Right ventricle myocardium superior (tissue), 1 donor: ENCODE measurements at places on chromosomes 11 and 22.
A peak's percentile ranks its signal among the peaks of the same experiment; 100 is the strongest.

GRCh38 chr11:86553265-86553664 lies 119.2 kb downstream of the ME3 start:
- DNase-seq: no peak

- DNase-seq: no peak
Measured at GRCh38 chr11:14934641-14935351, 37.4 kb downstream of the CALCA start.

- peak; percentile 86 for DNase-seq
Measured at GRCh38 chr22:50252082-50253045, 1.3 kb upstream of the HDAC10 start.

DNA sequence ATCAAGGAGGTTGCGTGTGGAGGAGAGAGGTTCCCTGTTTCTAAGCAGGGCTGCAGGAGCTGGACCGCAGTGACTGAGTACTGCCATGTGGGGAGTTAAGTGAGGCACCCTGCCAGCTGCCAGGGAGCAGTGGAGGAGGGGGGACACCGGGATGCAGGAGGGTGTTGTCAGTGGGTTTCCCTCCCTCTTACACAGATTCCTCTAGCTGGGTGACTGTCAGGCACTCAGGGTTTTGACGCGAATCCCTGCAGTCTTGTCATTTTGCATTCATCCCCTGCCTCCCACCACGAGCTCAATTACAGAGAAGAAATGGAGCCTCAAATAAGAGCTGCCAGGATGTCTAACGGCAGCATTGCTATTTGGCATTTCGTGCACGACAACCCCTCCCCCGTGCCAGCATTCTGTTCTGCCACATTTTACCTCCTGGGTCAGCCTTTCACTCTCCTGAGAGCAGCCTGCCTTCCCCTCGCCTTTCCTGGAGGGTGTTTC lies 119.8 kb upstream of the SORL1-AS1 start:
- DNase-seq: no peak

- no peak for DNase-seq
Measured at GRCh38 chr11:77252555-77253270, 48.8 kb downstream of the GDPD4 start.

DNA sequence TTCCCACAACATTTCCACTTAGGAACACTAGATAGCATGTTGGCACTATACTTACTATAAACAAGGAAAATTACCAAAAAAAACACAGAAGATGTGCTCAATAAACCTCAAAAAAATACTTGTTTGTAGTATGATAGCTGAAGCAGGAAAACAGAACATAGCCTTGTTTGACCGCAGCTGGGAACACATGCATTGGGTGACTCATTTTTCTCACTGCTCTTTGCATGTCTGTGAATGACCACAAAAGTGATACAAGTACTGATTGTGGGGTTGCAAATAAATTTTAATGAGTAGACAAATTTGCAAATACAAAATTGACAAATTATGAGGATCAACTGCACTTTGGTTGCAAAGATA lies 22.8 kb upstream of the GUCY1A2 start:
- no peak for DNase-seq

- no peak for DNase-seq
Measured at GRCh38 chr11:71425409-71425808, 22.8 kb downstream of the DHCR7 start.

- DNase-seq: no peak
Measured at GRCh38 chr11:10314199-10315072, 9.6 kb downstream of the ADM start.

DNA sequence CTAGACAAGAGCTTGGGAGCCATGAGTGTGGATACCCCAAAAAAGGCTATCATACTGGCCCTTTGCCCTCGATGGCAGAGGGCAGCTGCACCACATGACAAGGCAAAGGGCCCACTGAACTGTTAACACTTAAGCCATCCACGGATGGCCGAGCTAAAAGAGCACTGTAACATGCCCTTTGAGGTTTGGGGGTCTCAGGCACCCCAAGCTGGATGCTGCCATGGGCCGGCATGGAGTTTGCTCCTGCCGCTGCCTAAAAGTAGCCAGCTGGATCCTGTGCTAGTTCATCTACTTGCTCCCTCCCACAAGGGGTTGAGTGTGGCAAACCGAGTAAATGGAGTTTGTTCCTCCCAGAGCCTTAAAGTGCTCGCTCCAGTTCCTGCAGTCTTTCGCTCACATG lies 383.2 kb upstream of the LRRC4C start:
- no peak for DNase-seq

- no peak for DNase-seq
Measured at GRCh38 chr11:128928400-128928799, 14.3 kb downstream of the TP53AIP1 start.

- DNase-seq: no peak
Measured at GRCh38 chr11:1828542-1828941, 6.2 kb upstream of the SYT8 start.

DNA sequence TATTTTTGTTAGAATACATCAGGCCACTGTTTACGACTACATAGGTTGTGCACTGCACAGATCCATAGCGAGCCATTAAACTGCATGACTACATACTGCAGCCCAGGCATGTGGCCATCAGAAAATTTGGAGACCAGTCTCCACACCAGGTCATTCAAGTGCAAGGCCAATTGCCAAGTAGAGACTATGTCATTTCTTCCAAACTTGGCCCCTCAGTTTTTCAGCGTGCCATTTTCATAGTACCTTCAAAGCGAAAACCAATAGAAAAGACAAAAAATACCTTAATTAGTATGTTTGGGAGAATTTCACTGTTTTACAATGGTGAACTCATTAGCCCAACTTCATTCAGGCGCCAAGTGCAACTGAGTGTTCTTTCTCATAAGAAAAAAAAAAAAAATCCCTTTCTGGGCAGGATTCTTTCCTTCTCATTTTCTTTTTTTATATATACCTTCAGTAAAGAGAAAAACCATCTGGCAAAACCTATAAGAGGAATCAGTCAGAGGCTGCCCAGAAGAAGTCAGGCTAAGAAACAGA lies 30.4 kb downstream of the PAMR1 start:
- DNase-seq: no peak

GRCh38 chr11:10038521-10039302 lies 255.3 kb downstream of the SBF2 start:
- no peak for DNase-seq

GRCh38 chr11:100972046-100972445 lies 157.6 kb downstream of the PGR start:
- DNase-seq: no peak

DNA sequence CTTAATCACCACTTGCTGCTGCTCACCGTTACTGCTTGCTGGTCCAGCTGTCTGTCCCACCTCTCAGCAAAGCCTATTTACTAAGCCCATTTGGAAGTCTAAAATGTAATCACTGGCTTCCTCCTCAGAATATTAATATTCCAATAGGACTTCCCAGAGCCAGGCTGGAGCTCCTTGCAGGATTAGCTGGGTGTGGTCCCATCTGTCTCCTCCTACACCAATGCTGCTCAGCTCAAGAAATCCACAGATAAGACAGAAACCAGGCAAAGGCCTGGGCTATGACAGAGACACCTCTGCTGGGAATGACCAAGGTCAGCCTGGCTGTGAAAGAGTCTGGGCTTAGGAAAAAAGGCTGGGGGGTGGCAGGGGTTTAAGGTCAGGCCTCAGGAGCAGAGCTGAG lies 317.8 kb downstream of the BUD13 start:
- DNase-seq: no peak

DNA sequence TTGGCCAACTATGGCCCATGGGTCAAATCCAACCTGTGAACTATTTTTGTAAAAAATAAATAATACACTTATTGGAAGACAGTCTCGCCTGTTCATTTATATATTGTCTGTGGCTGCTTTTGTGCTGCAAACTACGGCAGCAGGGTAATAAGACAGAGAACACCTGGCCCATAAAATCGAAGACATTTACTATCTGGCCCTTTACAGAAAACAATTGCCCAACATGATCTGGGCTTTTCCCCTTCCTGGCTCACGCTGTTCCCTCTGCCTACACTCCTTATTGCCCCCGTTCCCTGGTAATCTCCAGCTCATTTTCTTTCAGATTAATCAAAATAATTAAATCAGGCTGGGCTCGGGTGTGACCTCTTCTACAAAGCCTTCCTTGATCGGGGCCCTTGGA lies 5.6 kb downstream of the PLAAT2 start:
- DNase-seq: no peak

GRCh38 chr11:13850231-13851005 lies 112.1 kb upstream of the SPON1 start:
- DNase-seq: no peak

DNA sequence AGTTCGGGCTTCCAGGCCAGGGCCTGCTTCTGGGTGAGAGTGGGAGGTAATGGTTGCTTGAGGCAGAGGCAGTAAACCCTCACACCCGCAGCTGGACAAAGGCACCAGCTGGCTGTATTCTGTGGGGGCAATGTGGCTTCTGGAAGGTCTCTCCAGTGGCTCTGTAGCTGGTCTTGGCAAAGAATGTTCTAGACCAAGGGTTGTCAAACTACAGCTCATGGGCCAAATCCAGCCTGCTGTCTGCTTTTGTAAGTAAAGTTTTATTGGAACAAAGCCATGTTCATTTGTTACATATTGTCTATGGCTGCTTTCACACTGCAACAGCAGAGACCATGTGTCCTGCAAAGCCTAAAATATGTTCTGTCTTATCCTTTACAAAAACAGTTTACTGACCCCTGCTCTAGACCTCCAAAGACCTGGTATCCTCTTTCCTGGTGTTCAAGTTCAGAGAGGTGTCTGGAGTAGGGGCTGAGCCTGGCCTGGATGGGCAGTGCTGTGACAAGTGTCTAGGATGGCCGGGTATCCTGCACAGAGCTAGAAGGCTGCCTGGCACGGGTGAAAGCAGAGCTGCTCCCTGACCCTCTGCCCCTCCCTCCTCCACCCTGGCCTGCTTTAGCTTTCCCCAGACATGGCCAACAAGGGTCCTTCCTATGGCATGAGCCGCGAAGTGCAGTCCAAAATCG lies 3.4 kb downstream of the TAGLN start:
- DNase-seq: no peak

- DNase-seq: no peak
Measured at GRCh38 chr11:57777969-57778317, 16.3 kb downstream of the CTNND1 start.

GRCh38 chr11:614623-615503 lies 887 bp downstream of the IRF7 start:
- no peak for DNase-seq

GRCh38 chr22:43241138-43241597 lies 54.2 kb upstream of the TTLL12 start:
- no peak for DNase-seq

GRCh38 chr11:62104816-62105653 lies 18.8 kb upstream of the INCENP start:
- peak; percentile 43 for DNase-seq

- DNase-seq: peak; percentile 55
Measured at GRCh38 chr11:47389577-47390421, 11.5 kb upstream of the SPI1 start.

DNA sequence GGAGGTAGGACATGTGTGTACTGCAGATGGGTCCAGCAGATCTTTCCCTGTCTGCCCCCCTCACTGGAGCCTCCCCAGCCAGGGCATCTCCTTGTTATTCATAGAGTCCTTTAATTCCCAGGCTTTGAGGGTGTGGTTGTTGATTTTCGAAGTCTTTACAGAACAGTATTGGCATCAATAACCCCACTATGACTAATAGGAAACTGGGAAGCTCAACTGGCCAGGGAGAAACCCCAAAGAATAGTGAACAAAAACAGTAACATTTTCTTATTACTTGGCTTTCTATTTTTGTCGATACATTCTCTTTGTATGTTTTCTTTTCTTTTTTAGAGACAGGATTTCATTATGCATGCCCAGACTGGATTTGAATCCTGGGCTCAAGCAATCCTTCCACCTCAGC lies 57.9 kb downstream of the NF2 start:
- DNase-seq: no peak

DNA sequence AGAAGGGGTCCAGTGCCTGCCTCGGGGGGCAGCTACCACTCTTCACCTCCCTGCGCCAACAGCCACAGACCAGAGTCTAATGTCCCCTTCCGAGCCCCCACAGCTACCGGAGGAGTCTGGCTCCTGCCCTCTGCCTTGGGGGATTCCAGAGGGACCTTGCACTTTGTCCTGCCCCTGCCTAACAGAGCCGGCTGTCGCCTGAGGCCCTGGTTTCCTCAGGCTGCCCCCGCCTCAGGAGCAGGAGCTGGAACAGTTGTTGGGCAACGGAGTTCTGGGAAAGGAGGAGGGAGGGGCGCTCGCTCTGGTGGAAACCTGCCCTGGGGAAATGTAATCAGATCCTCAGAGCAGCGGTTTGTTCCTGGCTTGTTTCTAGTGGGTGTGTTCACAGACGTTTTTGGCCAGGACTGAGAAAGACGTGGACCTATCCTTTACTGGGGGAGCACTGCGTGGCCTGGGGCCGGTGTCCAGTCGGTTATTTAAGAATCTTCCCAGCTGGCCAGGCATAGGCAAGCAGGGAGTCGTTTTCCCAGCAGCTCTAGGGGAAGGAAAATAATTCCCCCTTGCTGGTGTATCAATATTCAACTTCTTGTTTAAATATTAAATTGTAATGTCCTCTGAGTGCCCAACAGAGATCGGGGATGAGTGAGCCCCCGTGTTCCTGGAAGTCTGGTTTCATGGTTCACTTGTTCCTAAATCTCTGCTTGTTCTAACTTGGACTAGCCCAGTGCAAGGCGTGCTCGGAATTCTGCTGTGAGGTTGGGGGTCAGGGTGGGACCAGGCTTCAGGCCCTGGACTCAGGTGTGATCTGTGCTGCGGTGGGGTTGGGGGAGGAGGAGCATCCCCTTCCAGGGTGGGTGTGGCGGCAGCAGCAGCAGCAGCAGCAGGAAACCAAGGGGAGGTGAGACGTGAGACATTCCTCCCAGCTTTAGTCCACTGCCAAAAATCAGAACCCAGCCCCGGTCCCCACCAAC lies 32.1 kb downstream of the A4GALT start:
- peak; percentile 92 for DNase-seq

DNA sequence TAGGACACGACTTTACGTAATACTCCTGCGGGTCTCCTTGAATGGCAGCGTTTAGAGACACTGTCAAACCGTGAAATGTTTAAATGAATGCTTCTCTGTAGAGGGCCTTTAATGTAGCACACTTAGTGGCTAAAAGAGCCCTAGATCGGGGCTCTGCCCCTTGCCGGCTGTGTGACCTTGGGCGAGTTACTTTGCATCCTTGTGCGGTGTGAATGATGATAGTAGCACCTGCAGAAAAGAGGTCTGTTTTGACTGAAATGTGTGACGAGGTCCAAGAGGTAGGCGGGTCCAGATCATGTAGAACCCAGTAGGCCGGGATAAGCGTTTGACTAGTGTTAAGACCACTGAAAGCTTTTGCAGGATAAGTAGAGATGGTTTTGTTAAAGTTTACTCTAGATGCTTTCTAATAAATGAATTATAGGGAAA lies 866 bp downstream of the MED17 start:
- no peak for DNase-seq

GRCh38 chr22:32204856-32205722 lies at the start of gene RFPL2:
Gene RFPL2 (minus strand): TSS chr22:32205073. CDS start chr22:32202451, 2,622 bp downstream.
- no peak for DNase-seq

GRCh38 chr11:35486934-35487333 lies 38.5 kb downstream of the PAMR1 start:
- DNase-seq: no peak

GRCh38 chr22:49260681-49261580 lies 566.7 kb downstream of the BRD1 start:
- no peak for DNase-seq
